ENCODE measurements at places on chromosomes 5 and 9.

DNA sequence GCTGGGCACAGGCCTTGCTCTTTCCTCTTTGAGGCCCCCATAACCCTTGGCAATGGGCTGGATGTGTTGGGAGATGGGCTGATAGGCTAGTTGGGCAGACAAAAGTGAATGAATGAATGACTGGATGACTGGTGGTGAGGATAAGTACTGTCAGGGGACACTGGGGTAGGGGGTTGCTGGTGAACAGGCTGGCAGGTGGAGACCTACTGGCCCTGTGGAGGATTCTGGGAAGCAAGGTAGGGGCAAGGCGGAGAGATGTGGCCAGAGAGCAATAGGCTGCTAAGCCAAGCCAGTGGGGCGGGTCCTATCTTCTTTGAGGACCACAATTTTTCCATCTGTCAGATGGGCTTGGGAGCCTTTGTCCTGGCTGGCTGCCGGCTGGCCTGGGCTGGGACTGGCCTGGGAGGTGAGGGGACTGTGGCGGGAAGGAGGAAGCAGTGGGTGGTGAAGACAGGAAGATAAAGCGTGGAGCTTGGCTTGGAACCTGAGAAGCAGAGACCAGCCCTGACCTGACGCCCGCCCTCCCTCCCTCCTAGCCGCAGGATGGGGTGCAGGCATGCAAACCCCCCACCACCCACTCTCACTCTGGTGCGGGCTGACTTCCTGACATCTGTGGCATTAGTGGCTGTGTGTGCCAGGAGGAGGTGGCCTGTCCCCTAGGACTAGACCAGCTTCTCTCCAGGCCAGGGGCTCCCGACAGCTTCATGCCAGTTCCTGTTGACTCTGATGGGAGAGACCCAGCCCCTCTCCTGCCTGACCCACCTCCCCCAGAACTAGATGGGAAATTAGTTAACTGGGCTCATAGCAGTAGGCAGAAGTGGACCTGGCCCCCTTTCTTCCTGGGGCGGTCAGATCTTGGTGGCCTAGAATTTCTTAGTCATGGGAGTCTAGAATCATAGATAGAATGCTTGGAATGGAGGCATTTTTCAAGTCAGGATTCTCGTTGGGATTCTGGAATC is 9.5 kb downstream of the CXXC5 start:
- DNase-seq, result no peak

- DNase-seq, result no peak
Observed at GRCh38 chr5:64518793-64519192, 13.0 kb downstream of the RGS7BP start.

GRCh38 chr5:34040472-34040871 is 2.5 kb downstream of the C1QTNF3 start:
- DNase-seq, result no peak

- DNase-seq, result no peak
Observed at GRCh38 chr9:27183131-27183530, 74.1 kb downstream of the TEK start.

GRCh38 chr5:145971108-145971507 is 34.7 kb downstream of the SH3RF2 start:
- DNase-seq, result no peak

DNA sequence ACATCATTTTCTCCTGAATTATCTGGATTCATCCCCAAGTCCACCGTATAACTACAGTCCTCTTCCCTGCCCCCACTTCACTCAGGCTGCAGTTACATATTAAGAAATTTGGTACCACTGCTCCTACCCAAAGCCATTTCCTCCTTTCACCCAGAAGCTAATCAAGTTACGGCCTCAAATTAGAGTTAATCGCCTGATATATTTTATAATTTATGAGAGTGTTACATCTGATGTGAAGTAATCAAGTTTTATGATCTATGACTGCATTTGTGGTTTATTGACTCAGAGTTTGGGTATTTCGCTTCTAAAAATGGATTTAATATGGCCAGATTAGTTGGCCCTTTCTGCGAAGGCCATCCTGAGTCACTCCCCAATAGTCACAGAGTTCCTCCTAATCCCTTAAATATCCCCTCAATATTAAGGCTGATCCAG is 223.6 kb upstream of the KIF2A start:
- peak; percentile 74 for DNase-seq

- DNase-seq, result no peak
Observed at GRCh38 chr9:112168197-112168596, 6.9 kb downstream of the SUSD1 start.

DNA sequence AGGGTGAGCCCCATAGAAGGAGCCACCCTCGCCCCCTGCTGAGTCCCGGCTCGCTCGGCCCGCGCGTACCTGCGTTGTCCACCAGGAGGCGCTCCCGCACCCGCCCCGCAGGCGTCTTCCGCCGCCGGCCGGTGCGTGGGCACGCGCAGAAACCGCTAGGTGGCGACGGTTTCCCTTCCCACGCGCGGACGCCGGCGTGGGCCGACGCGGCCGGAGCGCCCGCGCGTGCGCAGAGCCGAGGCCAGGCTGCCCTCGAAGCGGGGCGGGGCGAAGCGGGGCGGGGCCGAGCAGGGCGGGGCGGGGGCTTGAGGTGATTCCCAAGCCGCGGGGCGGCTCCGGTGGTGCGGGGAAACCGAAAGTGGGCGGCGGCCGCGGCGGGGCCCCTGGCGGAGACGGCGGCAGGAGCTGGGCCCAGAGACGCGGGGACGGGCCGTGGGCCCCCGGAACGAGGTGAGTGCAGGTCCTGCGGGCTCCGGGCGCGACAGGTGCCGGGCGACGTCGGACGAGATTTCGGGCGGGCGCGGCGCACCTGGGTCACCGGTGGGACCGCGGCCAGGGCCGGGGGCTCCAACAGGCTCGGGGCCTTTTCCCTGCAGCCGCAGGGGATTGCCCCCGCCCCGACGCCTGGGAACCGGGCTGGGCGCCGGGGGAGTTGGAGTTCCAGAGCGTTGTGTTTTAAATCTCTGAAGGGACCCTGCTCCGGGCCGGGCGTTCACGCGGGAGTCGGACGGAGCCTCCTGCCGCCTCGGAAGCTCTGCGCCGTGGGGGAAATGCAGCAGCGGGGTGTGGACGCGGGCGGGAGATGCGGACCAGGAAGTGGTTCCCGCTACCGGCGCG is at the start of gene TDRD7:
TSS of gene TDRD7 (plus strand) at position 308 of the 837 bp plus-strand sequence. CDS start 16,370 bp downstream, outside the sequence.
- peak; percentile 27 for DNase-seq

GRCh38 chr5:170638454-170639220 is 134.8 kb downstream of the KCNIP1 start:
- DNase-seq, result peak; percentile 12

- no peak for DNase-seq
Observed at GRCh38 chr9:103789686-103790085, 304.4 kb upstream of the SMC2 start.

DNA sequence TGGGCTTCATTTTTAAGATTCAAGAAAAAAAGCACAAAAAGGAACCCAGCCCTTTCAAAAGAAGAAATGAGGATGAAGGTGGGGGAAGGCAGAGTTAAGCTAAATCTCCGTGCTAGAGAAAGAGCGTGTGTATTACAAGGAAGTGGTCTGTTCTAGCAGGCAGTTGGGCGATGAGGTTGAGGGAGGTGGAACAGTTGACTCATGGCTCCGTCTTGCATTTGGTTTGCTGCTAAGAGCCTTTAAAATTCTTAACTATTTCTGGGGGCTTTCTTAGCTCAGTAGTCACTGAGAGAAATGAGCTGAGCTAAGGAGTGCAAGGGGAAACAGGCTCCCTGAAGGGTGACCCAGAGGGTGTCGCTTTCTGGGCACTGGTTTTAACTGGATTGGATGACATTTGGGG is 117.4 kb downstream of the GCNT1 start:
- DNase-seq, result peak; percentile 80

- DNase-seq, result no peak
Observed at GRCh38 chr5:155307229-155307628, 293.7 kb downstream of the KIF4B start.

GRCh38 chr5:32206509-32207354 is 32.6 kb upstream of the GOLPH3 start:
- DNase-seq, result no peak

DNA sequence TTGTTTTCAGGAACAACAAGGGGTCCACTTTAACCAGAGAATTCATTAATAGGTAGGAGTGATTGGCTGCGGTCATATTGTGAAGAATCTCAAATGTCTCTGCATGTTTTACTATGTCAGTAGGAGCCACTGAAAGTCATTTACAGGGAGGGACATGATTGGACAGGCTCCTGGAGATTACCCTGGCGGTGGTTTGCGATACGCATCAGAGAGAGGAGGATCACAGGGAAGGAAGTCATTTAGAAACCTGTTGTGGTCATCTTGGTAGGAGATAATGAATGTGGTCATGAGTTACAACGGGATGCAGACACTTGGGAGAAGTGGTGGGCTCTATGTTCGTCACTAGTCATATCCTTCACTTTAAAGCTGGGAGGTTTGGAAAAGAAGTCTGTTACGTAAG is 262.8 kb downstream of the FAM114A2 start:
- DNase-seq, result no peak

- no peak for DNase-seq
Observed at GRCh38 chr5:125848751-125849150, 574.5 kb upstream of the GRAMD2B start.

DNA sequence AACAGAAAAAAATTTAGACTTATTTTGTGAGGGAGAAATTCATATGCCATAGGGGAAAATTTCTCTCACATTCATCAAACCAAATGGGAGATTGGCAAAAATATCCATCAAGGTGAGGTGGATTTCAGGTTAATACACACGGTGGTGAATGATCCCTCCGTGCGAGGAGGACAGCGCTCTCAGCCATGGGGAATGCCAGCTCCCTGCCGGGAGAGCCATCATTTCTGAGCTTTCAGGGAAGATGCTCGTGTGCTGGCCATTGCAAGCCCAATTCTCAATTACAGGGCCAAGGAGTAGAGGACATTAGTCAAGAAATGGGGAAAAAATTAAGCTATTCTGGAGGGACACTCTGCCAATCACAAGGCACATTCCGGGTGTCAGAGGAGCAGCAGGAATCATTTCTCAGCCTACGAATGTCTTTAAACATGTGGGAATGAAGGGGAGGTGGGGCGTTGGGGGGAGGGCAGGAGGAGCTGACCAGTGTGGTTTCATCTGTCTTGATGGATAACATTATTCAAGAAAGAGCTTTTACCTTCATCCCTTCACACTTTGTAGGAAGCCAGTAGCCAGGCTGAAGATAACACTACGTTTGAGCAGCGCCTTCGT is 165.5 kb downstream of the DAB2IP start:
- no peak for DNase-seq

DNA sequence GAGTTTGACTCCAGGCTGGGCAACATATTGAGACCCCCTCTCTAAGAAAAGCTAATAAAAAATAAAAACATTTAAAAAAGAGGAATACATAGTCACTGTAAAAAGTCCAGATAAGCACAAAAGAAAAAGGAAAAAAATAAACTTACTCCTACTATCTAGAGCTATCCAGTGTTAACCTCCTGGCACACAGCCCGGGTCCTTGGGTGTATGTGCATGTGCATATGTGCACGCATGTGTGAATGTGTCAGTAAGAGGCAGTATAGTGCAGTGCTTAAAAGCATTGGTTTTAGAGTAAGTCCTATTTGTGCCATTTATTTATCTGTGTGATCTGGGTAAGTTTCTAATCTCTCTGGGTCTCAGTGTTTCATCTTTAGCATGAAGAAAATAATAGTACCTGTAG is 26.7 kb downstream of the FAM219A start:
- no peak for DNase-seq

DNA sequence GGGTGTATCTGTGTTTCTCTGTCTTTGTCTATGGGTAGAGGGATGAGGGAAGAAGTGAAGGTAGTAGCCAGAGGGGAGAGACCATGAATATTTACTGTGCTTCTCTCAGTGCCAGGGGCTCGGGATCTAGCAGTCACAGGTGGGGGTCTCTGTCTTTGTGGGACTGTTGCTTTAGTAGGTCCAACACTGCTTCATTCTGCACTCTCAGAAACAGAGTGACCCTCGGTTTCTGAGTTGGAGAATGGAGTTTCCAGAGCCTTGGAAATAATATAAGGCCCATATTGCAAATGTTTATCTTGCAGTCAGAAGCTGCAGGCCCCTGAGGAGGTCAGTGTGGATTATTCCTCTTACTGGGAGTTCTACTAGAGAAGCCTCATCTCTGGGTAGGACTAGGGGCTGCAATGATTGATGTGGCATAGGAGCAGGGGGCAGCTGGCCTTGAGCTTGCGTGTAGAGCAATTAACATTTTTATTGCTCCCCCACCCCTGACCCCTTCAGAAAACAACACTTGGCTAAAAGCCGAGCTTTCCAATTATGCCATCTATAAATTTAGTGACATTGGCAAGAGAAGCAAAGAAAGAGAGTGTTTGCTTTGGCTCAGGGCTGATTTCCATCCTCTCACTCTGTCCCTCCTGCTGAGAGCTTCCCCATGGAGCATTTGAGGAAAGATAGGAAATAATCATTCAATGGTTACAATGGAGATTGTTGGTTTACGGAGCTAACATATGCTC is 55.0 kb upstream of the TRPC7 start:
- no peak for DNase-seq

GRCh38 chr9:16825331-16825725 is 45.1 kb downstream of the BNC2 start:
- DNase-seq, result peak; percentile 73

DNA sequence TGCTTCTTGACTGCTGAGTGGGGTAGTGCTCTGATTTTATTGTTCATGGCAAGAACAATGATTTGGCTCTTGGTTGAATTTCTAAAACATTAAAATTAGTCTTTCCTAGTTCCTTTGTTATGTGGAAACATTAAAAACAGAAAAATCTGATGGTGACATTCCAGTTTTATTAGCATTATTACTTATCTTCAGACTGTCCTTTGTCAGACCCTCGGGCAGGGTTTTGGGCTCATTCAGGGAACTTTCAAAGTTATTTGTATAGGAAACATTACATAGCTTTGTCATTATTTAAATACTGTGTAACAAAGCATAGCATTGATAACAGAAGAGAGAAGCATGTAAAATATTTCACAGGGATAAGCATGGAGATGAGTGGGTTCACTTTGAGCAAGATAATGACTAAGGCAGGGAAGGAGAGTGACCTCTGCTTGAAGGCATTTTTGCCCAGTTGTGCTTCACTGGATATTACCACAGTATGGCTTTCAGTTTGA is 119.9 kb downstream of the KDM4C start:
- no peak for DNase-seq

DNA sequence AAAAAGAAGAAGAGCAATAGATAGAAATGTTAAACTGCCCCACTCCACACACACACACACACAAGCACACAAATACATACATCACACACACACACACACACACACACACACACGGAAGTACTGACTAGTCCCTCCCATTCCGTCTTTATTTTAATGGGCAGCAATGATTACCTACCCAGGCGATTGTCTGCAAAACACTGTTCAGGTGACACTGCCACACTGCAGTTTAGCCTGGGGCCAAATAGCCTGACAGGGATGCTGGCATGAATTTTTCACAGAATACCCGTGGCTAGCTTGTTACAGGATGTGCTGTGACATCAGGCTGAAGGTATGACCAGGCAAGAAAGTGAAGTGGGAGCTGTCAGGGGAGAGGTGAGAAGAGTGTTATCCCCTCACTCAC is 86.9 kb downstream of the FRMD3 start:
- no peak for DNase-seq

DNA sequence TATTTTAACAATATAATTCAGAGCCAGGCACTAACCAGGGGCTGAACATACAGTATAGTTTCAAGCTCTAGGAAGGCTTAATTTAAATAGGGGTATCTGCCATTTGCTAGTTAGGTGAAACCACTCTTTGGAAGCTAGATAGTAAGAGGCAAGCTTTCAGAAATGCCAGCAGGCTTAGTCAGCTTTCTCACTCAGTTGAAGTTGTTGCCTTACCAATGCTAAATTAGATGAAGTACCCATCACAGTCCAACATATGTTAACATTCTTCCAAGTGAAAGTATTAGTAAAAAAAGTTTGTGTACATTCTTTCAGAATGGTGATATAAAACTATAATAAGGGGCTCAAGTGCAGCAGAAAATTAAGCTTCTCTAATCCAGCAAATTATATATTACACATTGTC is 215.0 kb downstream of the CNTLN start:
- DNase-seq, result peak; percentile 48

- no peak for DNase-seq
Observed at GRCh38 chr5:114191441-114191840, 170.4 kb upstream of the KCNN2 start.
